ENCODE measurements at places on chromosomes 3 and 15. TPM values are rescaled to one million over a fixed set of nuclear protein-coding genes. Genes with fewer than 3 reads are reported as not detected.

The PAQR5 gene
- 2.6 TPM for total RNA-seq

The ATP8B4 gene
- total RNA-seq: 9.5 TPM

The KLF13 gene
- total RNA-seq: 28.2 TPM

- H3K27me3 ChIP-seq: no peaks in the 10 kb centered on the region
- no peak for DNase-seq
- no peaks in the 10 kb centered on the region for H3K4me1 ChIP-seq
- H3K36me3 ChIP-seq: no peaks in the 10 kb centered on the region
- no peak overlapping the region for H3K4me3 ChIP-seq
- no peak overlapping the region for H3K27ac ChIP-seq
Measured at GRCh38 chr3:15154326-15154725, 51.7 kb upstream of the CAPN7 start.

DNA sequence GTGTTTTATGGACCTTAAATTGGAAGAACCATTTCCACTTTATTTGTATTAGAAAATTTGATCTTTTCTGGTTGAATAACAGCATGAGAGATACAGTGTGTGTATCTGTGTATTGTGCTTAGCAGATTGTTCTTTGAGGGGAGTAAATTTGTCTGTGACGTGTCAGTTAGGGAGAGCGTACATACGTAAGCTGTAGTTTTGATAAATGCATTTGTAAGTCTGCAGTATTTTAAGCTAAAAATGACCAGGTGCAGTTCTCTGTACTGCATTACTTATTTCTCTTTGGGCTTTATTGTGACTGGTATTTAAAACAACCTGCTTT lies 264.8 kb downstream of the ROBO2 start:
- no peak for DNase-seq
- no peaks in the 10 kb centered on the region for H3K36me3 ChIP-seq
- no peak overlapping the region for H3K27ac ChIP-seq

GRCh38 chr3:39183211-39184080 lies 8.9 kb downstream of the XIRP1 start:
- peak overlapping the region; percentile 93 for H3K27ac ChIP-seq
- H3K4me1 ChIP-seq: peaks cover 7% of the 10 kb centered on the region
- no peak for DNase-seq
- no peaks in the 10 kb centered on the region for H3K27me3 ChIP-seq

DNA sequence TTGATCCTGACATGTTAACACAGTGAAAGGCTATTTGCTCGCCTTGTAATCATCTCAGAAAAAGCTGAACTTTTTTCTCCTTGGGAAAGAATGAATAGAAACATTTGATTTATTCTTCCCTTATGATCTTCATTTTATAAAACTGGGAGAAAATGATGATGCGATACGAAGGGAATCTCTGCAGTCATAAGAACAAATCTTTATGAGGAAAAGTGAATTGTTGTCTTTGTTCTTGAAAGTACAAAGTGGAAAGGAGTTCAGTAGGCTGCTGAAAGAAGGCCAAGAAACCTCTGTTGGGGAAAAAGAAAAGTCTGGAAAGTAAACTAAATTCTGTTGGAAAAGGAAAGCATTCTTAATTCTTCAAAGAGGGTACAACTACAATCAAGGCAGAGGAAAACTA lies 248.8 kb downstream of the NSUN3 start:
- H3K4me3 ChIP-seq: no peak overlapping the region
- H3K4me1 ChIP-seq: no peaks in the 10 kb centered on the region
- no peak overlapping the region for H3K27ac ChIP-seq
- no peaks in the 10 kb centered on the region for H3K36me3 ChIP-seq
- DNase-seq: no peak

DNA sequence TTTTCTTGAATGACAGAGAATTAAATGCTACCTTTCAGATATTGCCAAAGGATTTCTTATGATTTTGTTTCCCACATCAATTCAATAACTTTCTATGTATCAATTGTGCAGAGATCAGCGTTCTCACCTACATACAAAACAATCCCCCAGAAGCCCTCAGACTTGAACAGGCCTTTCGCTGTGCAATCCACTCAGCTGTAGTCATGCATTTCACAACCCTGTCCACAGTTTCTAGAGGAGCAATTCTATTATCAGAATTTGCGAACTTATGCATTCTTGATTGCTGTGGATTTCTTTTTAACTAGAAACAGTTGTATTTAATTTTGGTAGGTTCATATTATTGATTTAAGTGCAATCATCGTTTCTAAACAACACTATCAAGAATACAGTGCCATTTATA lies 13.7 kb upstream of the ALCAM start:
- no peak overlapping the region for H3K4me3 ChIP-seq
- no peaks in the 10 kb centered on the region for H3K27me3 ChIP-seq
- H3K4me1 ChIP-seq: no peaks in the 10 kb centered on the region
- no peak for DNase-seq
- H3K27ac ChIP-seq: no peak overlapping the region

- H3K4me1 ChIP-seq: no peaks in the 10 kb centered on the region
- DNase-seq: no peak
- H3K36me3 ChIP-seq: no peaks in the 10 kb centered on the region
- H3K27me3 ChIP-seq: no peaks in the 10 kb centered on the region
- H3K27ac ChIP-seq: no peak overlapping the region
- peak overlapping the region; percentile 40 for H3K4me3 ChIP-seq
Measured at GRCh38 chr3:46676601-46677410, 16.7 kb downstream of the ALS2CL start.

DNA sequence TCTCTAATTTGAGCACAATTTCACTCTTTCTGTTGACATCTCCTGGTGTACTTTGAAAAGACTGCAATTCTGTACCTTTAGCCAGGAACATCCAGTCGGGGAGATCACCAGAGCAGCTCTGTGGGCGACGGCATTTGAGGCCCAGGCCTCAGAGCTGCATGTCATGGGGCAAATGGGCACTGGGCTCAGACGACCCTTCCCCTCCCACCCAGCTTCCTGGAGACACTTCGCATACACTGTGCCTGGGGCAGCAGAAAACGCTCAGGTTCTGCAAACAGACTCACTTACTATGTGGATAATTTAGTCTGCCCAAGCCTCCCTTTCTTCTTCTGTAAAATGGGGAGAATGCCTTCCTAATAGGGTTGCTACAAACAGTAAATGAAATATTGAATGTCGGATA lies 96.9 kb downstream of the HMG20A start:
- H3K27ac ChIP-seq: no peak overlapping the region
- no peaks in the 10 kb centered on the region for H3K27me3 ChIP-seq
- H3K4me1 ChIP-seq: no peaks in the 10 kb centered on the region
- H3K4me3 ChIP-seq: no peak overlapping the region
- no peaks in the 10 kb centered on the region for H3K36me3 ChIP-seq
- DNase-seq: no peak

DNA sequence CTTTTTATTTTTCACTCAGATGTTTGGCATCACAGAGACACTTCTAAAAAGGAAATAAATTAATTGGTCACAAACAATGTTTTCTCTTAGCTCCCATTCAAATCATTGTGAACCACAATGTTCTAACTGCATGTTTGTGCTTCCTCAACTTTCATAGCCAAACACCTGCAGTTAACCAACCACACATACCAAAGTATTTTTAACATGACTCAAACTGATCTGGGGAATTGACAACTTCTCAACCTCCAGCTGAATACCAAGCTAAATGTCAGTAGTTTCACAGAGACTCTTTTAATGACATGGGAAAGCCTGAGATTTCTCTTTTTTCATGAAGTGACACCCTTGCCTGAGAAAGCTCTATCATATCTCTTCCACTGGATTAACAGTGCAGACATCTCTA lies 217.9 kb upstream of the MME start:
- H3K4me3 ChIP-seq: no peak overlapping the region
- H3K36me3 ChIP-seq: no peaks in the 10 kb centered on the region
- no peak for DNase-seq
- no peak overlapping the region for H3K27ac ChIP-seq
- H3K4me1 ChIP-seq: no peaks in the 10 kb centered on the region

DNA sequence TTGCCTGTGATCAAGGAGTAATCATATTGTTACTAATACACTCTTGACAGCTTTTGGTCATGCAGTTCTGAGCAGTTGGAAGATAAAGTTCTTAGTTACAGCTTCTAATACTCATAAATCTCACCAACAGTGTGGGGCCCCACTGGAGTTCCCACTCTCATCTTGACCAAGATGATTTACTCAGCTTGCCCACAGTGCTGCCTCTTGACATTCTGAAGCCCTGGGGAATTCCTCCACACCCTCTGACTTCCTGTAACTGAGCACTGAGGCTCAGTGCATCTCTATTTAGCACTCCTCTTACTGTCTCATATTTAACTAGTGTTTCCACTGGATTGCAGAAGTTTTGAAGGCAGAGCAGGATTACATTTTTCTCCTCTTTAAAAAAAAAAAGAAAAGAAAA lies 1.9 kb upstream of the ARL6IP5 start:
- no peaks in the 10 kb centered on the region for H3K4me1 ChIP-seq
- no peaks in the 10 kb centered on the region for H3K36me3 ChIP-seq
- no peak overlapping the region for H3K4me3 ChIP-seq

Measured in breast epithelium (tissue), 4 donors.